ELF-1 (cell line): ENCODE measurements at places on chromosomes 4 and X.

- DNase-seq = no peak
These were observed 9.7 kb upstream of the NSG1 start for GRCh38 chr4:4377191-4377590.

DNA sequence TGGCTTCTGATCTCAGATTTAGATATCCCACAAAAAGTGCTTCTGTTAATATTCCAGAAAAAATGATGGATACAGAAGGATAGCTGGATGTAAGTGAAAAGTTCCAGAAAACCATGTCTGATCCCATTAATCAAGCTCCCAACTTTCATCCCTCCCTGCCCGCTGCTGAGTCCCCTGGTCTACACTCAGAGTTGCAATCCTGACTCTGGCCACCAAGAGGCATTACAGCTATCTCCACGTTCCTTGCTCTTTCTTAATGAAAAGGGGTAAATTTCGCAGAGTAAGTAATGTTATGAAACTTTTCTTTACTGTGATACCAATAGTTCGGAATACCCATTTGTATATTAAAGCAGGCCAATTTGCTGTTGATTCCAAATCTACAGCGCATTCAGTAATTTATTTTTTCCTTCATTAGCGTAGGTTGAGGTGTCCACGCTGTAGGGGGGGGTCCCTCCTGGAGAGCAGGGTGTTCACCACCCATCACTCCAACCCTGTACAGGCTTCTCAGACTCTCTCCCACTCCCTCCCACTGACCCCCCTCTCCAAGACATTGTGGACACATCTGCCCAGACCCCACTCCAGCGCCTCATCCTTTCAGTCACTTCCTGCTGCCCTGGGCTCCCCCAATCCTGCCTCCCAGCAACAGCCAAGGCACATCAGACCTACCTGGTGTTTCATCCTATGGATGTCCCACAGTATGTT is 55.1 kb downstream of the RAB40A start:
- DNase-seq = peak; percentile 37

GRCh38 chr4:73904491-73904890 is 35.3 kb downstream of the CXCL1 start:
- DNase-seq = no peak

DNA sequence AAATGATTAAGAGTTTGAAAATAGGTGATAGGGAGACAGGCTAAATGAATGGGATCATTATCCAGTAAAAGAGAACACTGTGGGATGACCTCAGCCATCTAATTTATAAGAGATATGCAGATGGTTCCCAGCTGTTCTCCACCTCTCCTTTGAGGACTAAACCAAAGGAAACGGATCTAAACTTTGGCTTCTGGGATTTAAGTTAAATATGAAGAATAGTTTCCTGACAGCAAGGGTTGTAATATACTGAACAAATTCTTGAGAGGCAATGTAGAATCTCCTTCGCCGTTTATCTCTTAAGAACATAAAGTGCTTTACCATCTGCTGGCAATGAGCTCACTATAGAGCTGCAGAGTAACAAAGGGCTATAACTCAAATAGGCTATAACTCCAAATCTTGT is 35.4 kb upstream of the HPGDS start:
- no peak for DNase-seq

GRCh38 chr4:159017323-159018026 is 85.4 kb upstream of the RAPGEF2 start:
- DNase-seq = no peak

GRCh38 chrX:10062352-10062751 is 94.4 kb upstream of the CLCN4 start:
- no peak for DNase-seq

GRCh38 chr4:60034361-60034760 is 1165.8 kb upstream of the ADGRL3 start:
- DNase-seq = peak; percentile 11

- DNase-seq = no peak
These were observed 16.8 kb upstream of the IGSF1 start for GRCh38 chrX:131305926-131306325.

- peak; percentile 4 for DNase-seq
These were observed 233.4 kb upstream of the FAM47A start for GRCh38 chrX:34365471-34365870.

GRCh38 chrX:49209434-49210251 is 9.7 kb upstream of the SYP start:
- DNase-seq = peak; percentile 71

DNA sequence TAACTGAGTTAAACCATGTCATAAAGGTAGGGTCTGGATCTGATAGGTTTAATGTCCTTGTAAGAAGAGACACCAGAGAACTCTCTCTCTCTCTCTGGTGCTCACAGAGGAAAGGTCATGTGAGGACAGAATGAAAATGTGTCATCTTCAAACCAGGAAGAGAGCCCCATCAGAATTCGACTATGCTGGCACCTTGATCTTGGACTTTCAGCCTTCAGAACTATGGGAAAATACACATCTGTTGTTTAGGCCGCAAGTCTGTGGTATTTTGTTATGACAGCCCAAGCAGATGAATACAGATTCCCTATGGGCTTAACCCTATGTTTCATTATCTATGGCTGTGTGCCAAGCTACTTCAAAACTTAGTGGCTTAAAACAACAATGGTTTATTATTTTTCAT is 105.5 kb upstream of the DDIT4L start:
- no peak for DNase-seq

GRCh38 chrX:13694359-13694758 is 5.4 kb downstream of the RAB9A start:
- DNase-seq = no peak

GRCh38 chr4:74375824-74376426 is 11.0 kb downstream of the EREG start:
- no peak for DNase-seq

DNA sequence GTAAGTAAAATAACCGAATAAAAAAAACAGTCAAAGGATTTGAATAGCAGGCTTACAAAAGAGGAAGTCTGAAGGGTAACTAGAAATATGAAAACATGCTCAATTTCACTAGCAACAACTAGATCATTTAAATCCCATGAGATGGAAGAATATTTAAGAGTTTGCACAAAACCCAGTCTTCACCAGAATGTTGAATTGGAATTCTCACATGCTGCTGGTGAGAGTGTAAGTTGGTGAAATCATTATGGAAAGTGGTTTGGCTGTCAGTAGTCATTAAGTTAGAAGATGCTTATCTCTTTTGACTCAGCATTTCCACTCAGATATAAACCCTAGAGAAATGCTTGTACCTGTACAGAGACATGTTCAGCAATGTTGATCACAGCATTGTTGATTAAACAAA is 110.1 kb downstream of the PGRMC2 start:
- DNase-seq = no peak
